ENCODE measurements at places on chromosomes 3 and 15.

DNA sequence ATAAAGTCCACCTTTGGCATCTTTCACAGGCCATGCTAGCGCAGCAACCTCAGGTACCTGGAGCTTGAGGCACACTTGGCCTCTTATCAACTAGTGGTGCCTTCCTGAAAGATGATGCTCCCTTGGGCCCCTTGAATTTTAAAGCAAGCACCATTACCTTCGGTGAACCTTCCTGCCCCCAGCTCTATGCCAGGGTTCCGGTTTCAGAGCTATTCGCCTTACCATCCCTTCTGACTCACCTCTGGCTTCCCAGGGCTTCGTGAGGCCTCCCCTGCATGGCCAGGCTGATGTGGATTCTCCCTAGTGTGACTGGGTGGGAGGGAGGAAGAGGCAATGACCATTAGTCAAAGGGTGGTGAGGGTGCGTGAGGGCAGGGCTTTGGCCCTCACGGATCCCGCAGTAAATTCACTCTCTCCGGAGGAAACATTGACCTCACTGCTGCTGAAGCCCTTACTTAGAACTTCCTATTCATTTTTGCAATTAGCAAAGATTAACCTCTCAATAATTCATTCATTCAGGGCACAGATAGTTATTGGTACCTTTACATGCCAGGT lies 16.3 kb downstream of the BHLHE40 start:
- no peak for DNase-seq

GRCh38 chr3:166089575-166089974 lies 252.4 kb upstream of the BCHE start:
- no peak for DNase-seq

GRCh38 chr3:65231544-65231943 lies 543.7 kb upstream of the ADAMTS9 start:
- DNase-seq: no peak

DNA sequence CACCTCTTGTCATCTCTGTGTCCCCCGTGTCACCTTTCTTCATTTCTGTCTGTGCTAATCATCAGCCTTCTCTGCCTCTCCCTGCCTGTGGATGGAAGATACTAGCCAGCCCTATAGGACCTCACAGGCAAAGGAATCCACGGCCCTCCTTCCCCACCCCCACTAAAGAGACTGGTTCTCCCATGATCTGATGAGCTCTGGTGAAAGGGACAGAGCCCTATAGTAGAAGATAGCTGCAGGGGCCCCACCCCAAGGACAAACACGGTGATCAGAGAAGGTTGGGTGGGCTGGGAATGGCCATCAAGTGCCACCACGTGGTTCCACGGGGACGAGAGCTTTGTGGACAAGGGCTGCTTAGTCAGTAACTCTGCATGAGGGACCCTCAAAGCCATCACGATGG lies 27.8 kb upstream of the RASA2 start:
- no peak for DNase-seq

DNA sequence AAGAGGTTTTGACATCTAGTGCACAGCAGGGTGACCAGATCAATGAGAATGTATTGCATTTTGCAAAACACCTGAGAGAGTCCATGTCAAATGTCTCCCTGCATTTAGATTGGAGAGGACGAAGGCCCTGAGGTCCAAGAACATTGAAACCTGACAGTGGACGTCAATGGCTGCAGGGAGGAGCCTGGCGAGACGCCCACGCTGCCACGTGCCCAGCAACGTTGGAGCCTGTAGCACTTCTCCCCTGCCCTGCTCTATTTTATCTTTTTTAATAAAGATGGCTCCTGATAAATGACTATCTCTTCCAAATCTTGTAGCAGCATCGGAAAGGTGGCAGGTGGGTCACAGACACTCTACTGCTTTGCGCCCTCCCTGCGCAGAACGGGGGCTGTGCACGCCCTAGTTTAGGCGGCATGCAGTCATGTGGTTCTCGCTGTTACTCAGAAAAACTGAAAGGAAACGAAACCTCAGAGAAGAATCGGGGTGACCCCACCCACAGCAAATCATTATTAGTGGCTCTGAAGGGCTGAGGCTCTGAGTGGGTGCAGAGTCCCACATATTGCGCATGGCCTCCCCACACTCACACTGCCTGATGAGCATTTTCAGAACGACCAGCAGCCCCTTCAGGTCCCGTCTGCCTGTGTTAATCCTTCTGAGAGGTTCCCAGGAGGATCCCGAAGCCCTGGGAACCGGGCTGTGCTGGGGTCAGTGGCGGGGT lies 62.5 kb upstream of the TAMM41 start:
- no peak for DNase-seq

DNA sequence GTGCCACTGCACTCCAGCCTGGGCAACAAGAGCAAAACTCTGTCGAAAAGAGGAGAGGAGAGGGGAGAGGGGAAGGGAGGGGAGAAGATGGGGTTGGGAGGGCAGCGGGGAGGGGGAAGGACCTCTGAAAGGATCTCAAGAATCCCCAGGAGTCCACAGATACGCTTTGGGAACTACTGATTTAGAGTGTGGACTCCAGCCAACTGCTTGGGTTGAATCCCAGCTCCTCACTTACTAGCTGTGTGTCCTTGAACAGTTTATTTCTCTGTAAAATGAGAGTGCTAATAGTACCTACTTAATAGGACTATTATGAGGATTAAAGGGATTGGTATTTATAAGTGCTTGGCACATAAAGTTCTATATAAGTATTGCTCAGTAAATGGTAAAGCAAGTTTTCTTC lies 45.0 kb upstream of the FAH start:
- DNase-seq: no peak

DNA sequence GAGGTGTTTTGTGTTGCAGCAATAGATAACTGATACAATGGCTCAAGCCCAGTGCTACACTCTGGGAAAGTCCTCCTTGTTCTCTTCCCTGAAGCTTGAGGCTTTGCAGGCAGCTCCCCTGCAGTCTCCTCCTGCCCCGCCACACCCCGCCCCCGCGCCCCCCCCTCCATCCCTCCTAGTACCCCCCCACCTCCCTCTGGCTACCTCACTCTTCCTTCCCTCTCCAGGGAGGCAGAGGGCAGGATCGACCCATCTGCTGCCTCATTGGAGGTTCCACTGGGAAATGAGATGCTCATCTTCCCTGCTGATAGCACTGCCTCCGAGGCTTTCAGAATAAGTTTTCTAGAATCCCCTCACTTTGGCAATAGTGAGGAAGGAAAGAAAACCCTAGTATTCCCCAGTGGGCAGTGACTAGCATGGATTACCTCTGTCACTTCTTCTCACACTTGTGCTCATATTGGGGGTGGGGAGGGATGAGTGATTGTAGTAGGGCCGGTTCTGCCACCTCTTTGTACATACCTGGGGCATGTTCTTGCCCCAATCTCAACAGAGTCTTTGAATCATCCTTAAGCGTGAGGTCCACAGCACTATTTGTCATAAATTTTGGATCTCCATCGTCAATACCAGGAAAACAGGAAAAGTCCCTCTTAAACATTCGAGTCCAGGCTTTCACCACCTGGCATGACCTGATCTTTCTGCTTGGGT lies 16.3 kb upstream of the RAB7A start:
- DNase-seq: no peak

- no peak for DNase-seq
These were observed 25.3 kb upstream of the SI start for GRCh38 chr3:165103616-165104015.

GRCh38 chr15:78072080-78072892 lies 5.2 kb downstream of the TBC1D2B start:
- no peak for DNase-seq

- DNase-seq: no peak
These were observed 61.3 kb downstream of the CTDSPL start for GRCh38 chr3:37922721-37923568.

- no peak for DNase-seq
These were observed 57.2 kb downstream of the SEC22A start for GRCh38 chr3:123258811-123259420.

DNA sequence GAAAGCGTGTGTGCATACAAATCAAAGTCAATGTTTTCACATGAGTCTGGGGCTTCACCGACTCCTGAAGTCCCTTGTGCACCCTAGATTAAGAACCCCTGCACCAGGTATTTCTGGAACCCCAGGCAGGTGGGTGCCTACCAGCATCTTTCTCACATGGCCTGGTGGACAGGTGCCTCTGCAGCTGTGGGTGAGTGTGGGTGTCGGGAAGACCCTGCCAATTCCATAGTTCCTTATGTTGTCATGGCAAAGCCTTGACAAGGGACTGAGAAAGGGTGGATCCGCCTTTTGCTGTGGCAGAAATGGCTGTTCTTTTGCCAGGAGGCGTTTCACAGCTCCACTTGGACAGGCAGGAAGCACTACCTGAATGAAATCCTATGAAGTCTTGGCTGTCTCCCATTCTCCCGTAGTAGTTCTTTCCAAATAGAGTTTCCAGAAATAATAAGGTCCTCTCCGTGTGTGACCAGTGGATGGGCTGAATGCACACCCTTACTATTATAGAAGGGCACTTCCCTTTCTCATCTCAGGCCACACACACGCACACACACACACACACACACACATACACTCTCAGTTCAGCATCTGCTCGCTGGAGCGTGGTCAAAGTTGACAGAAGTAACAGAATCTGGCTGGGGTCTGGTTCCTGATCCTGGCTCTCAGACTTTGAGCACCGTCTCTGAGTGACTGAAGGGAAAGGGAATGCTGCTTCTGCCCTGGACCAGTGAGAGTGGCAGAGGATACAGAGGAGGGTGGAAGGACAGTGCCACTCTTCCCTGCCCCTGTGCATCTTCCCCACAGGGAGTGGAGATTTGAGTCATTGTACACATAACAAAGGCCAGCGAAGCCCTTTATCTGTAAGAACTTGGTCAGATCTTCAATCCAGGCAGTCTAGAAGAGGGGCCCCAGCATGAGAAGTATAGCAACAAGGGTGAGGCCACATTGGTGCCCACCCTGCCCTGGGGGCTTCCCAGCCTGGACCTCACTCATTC lies 38.7 kb downstream of the PDIA5 start:
- DNase-seq: no peak

Measured in activated CD8-positive, alpha-beta memory T cell treated with anti-CD3 and anti-CD28 coated beads for 1 hour (primary cell).